ENCODE measurements at places on chromosomes 2 and 18. TPM values are rescaled to one million over a fixed set of nuclear protein-coding genes. Genes with fewer than 3 reads are reported as not detected.

DNA sequence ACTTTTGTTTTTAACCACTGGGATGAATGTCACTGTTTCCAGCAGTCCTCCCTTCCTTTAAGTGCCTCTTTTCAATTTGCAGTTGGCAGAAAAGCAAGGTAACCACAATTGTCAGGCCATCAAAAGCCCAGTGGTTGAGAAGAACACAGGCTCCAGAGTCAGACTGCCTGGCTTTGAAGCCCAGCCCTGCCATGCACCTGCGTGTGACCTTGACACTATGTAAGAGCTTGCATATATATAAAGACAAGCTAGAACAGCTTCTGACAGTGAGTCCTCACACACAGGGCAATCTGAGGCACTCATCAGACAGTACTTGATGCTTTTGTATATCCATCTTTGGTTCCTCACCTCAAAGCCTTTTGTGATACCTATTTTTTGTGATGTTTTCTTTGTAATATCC lies 11.0 kb downstream of the CCBE1 start:
- no peak for DNase-seq

- no peak for DNase-seq
Observed at GRCh38 chr2:70717431-70718038, 50.5 kb downstream of the ADD2 start.

GRCh38 chr2:18085593-18085992 lies 207.1 kb downstream of the KCNS3 start:
- no peak for DNase-seq

DNA sequence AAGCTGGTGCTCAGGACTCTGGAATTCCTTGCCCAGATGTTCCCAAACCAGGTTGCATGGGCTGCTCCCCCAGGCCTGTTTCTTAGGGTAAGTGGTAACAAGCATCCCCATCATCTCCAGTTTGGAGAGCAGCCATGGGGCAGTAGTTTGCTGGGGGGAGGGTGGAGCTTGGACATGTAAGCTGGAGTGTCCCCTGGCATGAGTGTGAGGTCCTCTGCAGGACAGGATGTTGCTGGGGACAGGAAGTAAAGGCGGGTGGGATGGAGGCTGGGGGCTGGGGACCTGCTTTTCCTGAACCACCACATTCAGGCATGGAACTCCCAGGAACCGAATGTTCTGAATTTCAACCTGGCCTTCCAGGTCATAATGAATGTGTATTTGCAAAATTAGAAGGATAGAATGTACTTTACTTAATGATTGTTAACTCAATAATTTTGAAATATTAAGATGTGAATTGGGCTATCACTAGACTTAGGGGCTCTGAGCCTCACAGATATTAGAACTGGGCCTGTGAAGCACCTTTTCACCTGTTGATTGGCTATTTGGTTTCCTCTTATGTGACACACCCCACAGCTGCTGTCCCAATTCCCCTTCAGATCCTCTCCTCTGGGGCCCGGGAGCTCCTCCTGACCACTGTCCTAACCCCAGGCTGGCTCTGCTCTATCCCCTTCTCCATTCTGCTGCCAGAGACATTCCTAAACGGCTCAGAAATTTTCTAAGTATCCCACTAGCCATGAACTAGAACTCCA lies 66.4 kb upstream of the EPAS1 start:
- no peak for DNase-seq

Gene ANKRD30B
- not detected for total RNA-seq
